ENCODE measurements at places on chromosomes 4 and X. TPM values are rescaled to one million over a fixed set of nuclear protein-coding genes. Genes with fewer than 3 reads are reported as not detected.

- DNase-seq: no peak
These were observed 159.4 kb upstream of the TENM3 start for GRCh38 chr4:182083671-182084410.

GRCh38 chr4:55838356-55838755 is 15.1 kb upstream of the EXOC1 start:
- no peak for DNase-seq

DNA sequence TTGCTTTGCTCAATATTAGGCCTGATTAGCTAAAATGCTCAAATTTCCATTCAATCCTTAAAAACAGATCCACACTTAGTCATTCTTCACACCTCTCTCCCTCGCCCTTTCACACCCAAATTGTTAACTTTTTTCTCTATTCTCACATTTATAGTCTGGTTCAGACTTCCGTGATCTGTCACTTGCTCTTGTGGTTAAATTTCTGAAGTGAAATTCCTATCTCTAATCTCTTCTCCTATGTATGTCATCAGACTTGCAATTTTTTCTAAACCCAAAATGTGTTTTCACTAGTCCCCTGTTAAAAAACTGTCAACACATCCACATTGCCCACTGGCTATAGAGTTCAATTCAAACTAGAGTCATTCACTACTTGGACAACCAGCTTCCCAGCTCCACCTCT is 63.2 kb downstream of the SNCA start:
- no peak for DNase-seq

Gene ALB
- not detected for total RNA-seq

- DNase-seq: no peak
These were observed 7.2 kb downstream of the SSR4 start for GRCh38 chrX:153801669-153802068.

- DNase-seq: no peak
These were observed 30.0 kb downstream of the ZCCHC12 start for GRCh38 chrX:118853596-118853995.

Gene GLRA2
- not detected for total RNA-seq

Gene NUDT10
- total RNA-seq: not detected

Gene CFAP299
- total RNA-seq: not detected

Gene CEP44
- 21.7 TPM for total RNA-seq
